ENCODE measurements at places on chromosomes 5 and 9.

DNA sequence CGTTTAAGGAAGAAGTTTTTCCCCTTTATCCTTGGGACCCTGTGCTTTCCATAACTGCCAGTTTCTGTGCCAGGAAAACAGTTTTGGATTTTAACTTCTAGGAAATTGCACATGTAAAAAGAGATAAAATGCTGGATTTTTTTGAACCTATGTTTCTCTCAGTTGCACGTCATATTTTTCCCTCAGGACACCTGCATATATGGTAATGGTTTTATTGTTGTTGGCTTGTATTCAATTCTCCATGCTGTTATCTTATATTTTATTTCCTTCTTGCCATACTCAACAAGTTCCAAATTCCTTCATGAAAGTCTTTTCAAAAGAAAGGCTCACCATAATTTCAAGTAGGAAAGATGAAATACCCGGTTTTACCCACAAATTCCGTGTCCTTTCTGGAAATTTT, 7.9 kb upstream of the ADAMTSL1 start:
- DNase-seq: no peak

DNA sequence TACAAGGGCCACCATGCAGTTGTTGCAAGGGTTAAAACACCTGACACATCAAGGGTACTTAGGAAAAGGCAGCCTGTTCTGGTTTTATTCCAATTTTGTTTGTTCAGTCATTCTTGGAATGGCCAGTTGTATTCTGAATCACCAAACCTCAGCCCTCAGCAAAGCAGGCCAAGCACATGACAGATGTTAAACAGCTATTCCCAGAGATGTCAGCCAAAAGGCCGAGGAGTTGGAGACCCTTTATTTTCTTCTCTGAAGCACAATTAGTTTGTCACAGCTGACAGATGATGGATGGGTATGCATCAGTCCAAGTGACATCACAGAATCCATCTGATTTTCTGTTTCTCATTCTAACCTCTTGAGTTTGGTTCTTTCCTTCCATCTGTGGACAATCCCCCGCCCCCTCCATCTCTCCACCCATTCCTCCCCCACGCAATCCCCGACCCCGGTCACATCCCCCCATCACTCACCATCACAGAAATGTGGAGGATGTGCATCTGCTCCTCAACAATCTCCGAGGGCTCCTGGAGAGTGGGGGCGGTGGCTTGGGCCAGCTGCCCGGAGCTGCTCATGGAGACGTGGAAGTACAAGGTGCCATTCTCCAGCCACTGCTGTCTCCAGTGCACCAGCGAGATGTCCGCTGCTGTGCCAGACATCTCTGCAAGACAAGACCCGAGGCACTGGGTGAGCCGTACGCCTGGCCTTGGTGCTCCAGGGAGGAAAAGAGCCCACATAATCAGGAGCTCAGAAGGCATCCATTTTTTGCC, 123.8 kb downstream of the ASTN2 start:
- no peak for DNase-seq

DNA sequence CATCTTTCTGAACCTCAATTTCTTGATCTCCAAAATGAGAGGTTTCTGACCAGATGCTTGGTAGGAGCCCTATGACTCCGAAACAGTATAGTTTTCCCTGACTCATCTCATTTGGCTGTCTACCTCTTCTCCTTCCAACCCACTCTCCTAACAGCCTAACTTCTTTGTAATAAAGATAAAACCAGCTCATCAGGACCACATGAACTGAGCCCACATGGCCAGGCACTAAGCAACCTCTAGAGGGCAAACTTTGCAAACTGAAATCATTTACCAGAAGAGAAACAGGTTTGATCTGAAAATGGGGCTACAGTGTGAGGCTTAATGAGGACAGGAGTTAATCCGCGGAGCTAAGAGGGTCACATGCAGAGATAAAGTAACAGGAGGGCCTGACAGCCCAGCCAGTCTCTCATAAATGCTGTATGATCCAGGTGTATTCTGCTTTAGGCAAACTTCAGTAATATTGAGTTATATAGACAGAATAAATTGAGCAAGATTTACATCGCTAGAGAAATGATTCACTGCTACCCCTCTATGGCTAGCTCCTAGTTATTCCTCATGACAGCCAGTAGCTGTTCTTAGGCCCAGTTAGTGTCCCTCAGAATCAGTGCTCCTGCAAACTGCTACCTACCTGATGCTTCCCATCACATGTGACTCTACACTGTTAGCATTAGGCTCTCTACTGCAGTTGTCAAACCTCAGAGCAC, 64.6 kb downstream of the ABCA1 start:
- peak; percentile 18 for DNase-seq

DNA sequence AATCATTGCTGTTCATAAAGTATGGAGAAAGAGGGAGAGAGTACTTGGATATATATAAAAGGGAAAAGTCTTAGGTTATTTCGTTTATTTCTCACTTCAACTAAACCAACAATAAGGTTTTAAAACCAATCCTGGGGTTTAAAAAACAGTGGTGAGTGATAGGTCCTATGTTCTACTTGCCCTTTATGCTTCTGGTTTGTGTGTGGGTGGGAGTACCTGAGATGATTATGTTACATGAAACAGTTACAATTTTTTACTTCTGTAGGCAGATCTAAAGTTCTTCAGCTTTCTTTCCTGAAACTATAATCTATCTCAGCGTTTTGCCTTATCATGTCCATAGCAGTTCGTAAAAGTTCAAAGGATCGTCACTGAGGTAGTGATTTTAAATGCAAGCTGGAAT, 49.2 kb downstream of the STX17 start:
- no peak for DNase-seq

DNA sequence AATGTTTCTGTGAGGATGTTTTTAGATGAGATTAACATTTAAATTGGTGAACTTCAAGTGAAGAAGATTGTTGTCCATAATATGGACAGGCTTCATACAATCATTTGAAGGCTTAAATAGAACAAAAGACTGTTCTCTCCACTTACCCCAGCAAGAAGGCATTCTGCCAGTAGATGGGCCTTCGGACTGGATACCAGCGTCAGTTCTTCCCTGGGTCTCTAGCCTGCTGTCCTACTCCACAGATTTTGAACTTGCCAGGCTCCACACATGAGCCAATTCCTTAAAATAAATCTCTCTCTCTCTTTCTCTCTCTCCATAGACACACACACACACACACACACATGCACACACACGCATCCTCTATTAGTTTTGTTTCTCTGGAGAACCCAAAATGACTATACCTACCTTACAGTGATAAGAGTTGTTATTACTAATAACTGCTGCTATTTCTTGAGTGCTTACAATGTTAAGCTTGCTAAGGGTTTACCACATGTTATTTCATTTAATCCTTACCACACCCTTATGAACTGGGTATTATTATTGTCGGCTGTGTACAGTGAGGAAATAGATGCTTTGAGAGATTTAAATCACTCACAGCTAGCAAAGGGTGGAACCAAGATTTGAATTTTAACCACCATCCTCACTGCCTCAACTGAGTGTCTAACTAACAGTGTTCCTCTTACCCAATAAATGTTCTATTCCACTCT, 19.8 kb upstream of the IQGAP2 start:
- no peak for DNase-seq

Measured in activated CD4-positive, alpha-beta T cell treated with anti-CD3 and anti-CD28 coated beads, Interleukin-2, amount 50 U/mL, for 48 hours (primary cell).